ENCODE measurements at places on chromosomes 3 and 15.

DNA sequence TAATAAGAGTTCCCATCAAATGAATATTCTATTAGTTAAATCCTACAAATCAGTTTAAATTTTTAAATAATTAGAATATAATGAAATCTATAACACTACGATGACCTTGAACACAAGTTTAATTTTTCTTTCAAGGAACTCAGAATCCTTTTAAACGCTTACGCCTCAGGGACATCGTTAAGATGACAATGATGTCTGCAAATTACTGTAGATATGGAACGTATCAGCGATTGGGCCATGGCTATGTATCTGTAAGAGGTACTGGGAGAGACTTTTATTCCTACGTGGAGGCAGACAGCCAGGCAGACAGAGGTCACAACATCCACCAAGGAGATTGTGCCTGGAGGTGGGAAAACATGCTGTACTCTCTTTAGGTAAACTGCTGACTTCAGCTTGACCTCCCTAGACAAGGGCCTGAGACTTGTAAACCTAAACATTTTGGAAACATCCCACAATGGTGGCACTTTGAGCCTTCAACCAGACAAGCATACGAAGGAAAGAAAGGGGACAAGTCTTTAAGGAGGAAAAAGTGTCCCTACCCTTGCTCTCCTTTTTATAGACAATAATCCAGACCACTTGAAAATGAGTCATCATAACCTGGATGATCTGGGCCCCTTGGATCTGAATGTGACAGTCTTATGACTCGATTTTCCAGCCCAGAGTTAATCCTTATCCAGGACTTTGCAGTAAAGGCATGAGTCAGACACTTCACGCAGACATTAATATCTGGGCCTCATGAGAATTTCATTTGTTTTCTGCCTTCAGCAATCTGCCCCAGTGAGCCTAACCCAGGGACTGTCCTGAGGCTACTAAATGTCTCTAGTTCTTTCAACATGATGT, 6.8 kb upstream of the LDHAL6B start:
- DNase-seq = no peak

DNA sequence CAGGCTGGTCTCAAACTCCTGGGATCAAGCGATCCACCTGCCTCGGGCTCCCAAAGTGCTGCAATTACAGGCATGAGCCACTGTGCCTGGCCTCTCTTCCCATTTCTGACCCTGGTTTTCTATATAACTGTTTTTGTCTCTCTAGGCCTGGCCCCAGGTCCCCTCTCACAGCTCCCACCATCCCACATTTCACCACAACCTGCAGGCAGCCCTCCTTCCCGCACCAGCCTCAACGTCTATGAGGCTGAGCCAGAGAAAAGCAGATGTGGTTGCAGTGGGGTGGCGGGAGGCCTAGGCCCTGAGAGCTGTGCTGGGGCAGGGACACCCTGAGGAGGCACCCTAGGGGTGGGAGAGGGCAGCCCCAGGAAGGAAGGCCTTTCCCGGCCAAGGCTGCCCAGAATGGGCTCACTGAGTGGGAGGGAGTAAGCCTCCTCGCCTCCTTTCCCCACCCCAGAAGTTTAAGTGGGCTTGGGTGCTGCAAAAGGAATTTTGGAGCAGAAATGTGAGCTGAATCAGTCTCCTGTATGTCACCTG, 99.7 kb downstream of the LSM3 start:
- DNase-seq = no peak

DNA sequence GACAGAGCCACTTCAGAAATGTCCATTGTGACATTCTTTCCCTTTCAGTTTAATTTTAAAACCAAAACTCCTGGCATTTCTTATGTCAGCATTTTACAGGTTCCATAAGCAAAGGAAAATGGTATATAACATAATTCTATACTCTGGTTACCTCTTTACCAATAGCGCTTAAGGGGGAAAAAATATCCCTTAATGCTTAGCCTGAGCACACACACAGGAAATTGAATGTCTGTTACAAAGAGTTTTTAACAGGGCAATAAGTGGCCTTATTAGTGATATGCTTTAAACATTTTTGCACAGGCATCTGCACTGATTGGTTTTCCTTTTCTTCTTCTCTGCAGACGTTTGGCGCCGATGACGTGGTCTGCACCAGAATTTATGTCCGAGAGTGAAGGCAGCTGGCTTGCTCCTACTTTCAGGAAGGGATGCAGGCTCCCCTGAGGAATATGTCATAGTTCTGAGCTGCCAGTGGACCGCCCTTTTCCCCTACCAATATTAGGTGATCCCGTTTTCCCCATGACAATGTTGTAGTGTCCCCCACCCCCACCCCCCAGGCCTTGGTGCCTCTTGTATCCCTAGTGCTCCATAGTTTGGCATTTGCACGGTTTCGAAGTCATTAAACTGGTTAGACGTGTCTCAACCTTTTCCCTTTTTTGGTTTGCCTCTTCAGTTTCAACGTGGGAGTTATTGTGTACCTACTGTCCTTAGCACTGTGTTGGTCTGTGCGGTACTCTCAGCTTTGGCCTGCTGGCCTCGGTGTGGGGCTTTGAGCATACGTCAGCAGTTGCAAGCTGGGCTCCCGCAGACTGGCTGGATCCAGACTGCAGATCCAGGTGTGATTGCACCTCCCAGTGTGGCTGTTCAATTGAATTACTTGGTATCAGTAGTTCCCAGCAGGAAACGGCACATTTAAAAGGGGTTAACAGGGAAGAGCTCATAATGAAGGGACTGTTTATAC, 7.7 kb downstream of the CRABP1 start:
- no peak for DNase-seq

GRCh38 chr3:31832551-31832950, 148.5 kb downstream of the OSBPL10 start:
- DNase-seq = no peak

GRCh38 chr15:70169147-70169546, 71.4 kb upstream of the TLE3 start:
- DNase-seq = no peak

DNA sequence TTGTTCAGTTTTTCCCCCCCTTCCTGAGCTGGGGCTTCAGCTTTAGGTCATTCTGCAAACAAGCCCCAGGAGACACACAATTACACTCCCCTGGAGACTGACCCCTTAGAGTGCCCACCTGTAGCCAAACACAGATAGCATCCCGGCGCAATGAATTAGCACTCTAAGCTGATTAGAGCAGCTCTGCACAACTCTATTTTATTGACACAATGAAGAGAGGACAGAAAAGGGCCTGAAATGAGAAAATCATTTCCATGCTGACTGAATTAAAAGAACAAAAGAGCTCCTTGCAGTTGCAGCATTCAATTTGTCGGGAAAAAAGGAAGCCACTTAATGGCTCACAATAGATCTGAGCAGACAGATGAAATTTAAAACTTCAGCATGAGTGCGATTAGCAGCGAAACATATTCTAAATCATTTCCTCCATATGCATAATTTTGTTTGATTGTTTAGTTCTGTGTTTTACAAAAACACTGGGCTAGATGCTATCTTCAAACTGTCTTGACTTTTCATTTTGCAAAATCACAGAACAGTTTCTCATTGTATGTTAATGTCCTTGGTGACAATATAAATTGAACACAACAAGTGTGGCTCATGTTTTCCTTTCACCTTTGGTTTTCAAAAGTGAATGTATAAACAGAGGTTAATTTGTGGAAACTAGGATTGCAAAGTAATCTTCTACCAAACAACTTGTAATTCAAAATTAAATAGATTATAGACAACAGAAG, 308.6 kb downstream of the MECOM start:
- DNase-seq = no peak

- no peak for DNase-seq
Measured at GRCh38 chr15:90230071-90230494, 3.7 kb downstream of the CIB1 start.

DNA sequence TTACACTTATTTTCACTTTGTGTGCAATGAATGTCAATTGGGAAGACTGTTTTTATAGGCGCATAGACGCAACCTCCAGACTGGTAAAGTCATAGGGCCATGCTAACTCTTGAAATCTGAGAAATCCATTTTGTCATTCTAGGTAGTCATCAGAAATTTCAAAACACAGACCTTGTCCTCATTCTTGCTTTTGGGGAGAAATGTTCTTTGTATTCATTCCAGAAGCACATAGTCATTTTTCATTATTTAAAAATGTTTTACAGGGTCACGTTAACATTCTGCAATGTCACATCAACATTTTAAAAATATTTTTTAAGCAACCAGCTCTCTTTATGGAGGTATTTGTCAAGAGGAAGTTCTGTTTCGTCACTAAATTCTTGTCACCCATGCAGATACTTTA, 898.4 kb downstream of the PDCD6IP start:
- no peak for DNase-seq

GRCh38 chr15:69304182-69304545, 5.5 kb downstream of the PAQR5 start:
- no peak for DNase-seq

GRCh38 chr3:126872701-126873342, 110.1 kb upstream of the PLXNA1 start:
- no peak for DNase-seq

GRCh38 chr15:40084650-40085049, 24.0 kb downstream of the BMF start:
- no peak for DNase-seq

- DNase-seq = no peak
Measured at GRCh38 chr3:186569779-186570095, 783 bp upstream of the DNAJB11 start.
